ENCODE measurements at places on chromosomes 6 and 20.

GRCh38 chr6:17741507-17741906 is 34.8 kb upstream of the NUP153 start:
- no peak for DNase-seq

DNA sequence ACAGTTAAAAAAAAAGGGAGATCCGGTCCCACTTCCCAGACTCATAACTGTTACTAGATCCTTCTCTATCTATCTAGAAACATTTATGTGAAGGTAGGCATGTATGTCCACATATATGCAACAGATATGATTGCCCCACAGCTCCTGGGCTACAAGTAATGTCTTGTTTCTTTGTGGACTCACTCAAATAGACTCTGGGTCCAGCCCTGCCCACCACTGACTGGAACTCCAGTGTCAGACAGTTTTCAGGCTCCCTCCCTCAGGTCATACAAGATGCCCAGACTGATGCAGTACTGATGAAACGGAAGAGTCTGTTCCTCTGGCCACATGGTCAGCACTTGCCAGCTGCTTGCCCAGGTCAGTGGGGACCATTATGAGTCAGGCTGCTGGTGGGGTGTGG is 30.8 kb upstream of the IER3 start:
- no peak for DNase-seq

DNA sequence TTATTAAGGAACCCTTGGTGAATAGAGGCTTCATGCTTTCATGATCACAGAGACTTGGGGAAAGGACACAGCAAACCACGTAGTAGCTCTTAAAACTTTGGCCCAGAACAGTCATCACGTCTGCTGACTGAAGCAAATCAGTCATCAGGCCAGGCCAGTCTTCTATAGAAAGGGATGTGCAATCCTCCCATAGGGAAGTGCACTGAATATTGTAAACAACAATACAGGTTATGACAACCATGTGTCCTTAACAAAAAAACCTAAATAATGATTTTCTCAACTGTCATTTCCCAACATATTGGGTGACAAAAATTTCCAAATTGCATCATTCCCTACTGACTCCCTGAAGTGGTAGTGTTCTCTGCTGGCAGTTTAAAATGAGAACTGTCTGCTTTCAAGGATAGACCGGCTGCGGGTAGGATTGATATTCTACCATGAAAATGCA is 388.2 kb upstream of the CITED2 start:
- DNase-seq, result no peak

DNA sequence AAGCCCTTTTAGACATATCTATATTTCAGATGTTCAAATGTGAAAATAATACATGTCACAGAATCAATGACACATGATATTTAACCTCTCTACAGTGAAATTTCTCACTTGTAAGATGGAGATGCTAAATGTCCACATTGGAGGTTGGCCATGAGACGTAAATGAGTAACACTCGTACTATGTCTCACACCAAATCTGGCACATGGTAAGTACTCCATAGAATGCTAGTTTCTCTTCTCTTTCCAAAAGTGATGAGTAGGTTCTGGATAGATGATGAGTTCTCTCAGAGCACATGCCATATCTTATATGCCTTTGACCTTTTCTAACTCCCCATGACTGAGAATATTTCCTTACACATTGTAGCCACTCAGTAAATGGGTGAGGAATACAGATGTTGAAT is 17.7 kb downstream of the GFOD1 start:
- no peak for DNase-seq

- DNase-seq, result peak; percentile 49
Observed at GRCh38 chr20:9609887-9610502, 95.6 kb downstream of the LAMP5 start.

DNA sequence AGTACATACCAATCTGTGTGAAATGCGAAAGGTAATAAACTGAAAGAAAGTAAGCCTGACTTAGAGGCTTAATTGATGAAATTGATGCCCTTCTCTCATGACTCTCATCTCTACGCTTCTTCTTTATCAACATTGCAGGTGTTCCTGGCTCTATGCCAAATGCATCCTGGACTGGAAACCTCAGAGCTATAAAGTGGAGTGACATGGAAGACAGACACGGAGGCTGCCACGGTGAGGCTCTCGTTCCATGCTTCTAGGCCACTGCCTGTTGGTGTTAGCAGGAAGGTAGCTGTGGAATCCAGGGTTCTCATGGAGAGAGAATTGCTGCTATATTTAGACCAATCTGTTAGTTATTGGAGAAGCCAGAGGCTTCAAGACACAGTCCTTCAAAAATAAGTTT is 73.2 kb downstream of the C6orf52 start:
- no peak for DNase-seq

- DNase-seq, result no peak
Observed at GRCh38 chr20:48749437-48749836, 78.4 kb downstream of the PREX1 start.

DNA sequence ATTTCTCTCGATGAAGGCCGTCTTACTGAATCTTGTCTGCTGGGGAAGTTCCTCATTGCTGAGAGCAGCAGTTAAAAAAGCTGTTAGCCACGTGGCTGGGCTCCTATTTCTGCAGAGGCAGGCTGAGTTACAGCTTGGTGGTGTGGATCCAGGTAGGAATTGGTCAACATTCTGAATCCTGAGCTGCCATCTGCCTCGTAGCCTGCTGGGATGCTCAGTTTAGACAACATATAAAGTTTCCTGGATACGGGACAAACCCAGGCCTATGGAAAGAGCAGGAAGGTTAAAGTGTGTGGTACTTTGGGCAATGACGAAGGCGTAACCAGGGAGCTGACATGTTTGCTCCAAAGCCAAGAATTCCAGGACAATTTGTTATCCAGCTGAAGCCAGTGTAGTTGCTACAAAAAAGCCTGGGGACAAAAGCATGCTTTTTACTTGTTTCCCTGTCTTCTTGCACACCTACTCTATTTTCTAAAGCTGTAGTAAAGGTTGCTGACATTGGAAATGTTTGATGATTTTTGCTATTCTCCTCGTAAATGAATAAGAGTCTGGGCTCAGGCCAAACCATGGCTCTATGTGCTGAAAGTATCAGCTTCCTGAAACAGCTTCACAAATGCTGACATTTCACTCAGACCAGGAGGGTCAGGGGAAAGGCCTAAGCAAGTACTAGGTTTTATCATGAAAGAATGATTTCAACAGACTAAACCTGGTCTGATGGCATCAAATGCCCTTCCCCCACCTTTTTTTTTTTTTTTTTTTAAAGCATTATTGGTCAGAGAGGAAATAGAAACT is 12.4 kb upstream of the MYLK2 start:
- no peak for DNase-seq

GRCh38 chr6:21610341-21610740 is 16.8 kb downstream of the SOX4 start:
- no peak for DNase-seq

- no peak for DNase-seq
Observed at GRCh38 chr6:45815466-45816125, 200.1 kb downstream of the CLIC5 start.

GRCh38 chr6:8852332-8852731 is 417.0 kb upstream of the SLC35B3 start:
- no peak for DNase-seq

GRCh38 chr20:50731930-50732690 is 730 bp downstream of the PARD6B start:
- DNase-seq, result no peak

DNA sequence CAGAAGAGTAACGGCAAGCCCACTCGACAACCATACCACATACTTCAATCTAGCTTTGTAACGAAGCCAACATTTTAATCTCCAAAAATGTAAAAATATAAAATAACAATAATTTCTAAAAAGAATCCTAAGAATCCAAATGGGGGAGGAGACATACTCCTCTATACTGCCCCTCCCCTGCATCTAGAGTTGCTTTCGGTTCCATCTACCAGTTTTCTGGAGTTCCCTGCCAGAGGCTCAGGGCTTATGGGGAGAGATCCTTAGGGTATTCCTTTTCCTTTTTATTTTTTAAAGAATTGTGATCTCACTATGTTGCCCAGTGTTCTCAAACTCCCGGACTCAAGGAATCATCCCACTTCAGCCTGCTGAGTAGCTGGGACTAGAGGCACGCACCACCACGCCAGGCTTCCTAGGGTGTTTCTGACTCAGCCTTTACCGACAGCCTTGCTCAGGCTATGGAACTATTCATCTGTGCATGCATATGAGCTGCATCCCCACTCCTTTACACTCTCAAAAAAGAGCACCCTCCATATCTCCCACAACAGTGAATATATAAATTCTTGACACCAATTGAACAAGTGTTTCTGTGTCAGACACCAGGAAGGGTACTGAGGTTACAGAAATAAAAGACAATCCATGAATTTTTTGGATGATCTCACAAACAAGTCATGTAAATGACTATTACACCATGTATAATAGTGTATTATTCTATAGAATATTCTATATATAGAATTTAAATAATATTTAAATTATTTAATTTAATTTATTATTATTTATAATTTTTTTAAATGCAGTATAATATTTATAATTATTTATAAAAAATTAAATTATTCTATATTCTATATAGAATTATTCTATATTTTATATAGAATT is 40.7 kb upstream of the UBR2 start:
- DNase-seq, result no peak

GRCh38 chr6:41209547-41210320 is 8.8 kb upstream of the TREML2 start:
- DNase-seq, result peak; percentile 11

GRCh38 chr20:61252601-61253263 is 671 bp downstream of the CDH4 start:
- DNase-seq, result no peak

GRCh38 chr6:25179051-25179778 is 100.0 kb upstream of the CARMIL1 start:
- DNase-seq, result no peak

- no peak for DNase-seq
Observed at GRCh38 chr6:75230484-75231325, 12.9 kb downstream of the COX7A2 start.

DNA sequence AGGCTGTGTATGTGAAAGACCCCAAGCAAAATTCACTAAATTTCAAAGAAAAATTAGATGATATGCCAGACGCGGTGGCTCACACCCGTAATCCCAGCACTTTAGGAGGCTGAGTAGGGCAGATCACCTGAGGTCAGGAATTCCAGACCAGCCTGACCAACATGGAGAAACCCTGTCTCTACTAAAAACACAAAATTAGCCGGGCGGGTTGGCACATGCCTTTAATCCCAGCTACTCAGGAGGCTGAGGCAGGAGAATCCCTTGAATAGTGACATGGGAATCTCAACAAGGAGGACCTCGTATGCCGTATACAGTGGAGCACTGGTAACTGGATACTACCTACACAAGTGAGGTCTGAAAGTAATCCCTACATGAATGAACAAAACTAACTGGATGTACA is 92.7 kb upstream of the JARID2 start:
- DNase-seq, result no peak

GRCh38 chr6:165744555-165745228 is 81.7 kb upstream of the PDE10A start:
- DNase-seq, result no peak

DNA sequence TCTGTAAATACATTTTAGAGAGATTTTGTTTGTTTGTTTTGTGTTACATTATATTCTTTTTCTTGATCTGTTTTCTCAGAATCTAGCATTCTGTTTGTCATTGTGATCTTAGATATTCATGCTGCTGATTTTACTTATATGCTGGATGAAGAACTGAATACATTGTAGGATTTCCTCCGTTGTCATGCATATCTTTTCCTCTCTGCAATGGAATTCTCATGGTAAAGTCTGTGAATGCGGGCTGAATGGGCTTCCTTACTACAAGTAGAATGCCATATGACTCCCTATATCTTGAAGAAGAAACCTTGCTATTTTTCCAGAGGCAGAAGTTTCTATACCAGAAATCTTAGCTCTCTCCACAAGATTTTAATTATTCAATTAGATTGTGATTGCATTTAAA is 2.4 kb upstream of the DEFB114 start:
- no peak for DNase-seq

GRCh38 chr6:40948570-40948969 is 90.5 kb downstream of the UNC5CL start:
- DNase-seq, result no peak

DNA sequence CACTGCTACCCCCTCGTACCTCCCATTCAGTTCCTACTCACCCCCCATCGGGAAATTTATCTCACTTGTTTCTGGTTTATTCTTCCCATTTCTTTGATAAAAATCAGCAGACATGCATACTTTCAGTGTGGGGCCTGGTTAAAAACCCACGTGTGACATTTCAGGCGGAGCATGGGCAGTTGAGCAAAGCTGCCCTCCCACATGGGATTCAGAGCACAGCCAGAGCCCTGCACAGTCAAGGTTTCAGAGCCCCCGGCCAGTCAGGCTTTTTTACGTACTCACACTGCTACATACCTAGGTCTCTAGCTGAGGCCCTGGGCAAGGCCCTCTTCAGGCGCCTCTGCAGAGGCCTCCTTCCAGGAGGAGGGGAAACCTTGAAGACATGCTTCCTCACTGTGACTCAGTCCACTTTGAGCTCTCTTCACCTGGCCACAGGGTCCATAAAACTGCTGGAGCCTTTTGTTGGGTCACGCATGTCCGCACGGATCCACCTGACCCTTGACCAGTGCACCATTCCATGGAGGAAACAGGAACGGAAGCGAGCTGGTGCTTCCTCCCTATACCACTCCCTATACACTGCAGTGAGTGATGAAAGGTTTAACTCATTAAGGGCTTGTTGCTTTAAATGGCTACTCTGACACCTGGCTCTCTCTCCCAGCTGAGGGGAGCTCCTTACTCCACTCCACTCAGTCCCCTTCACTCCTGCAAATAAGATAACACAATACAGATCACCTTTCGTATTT is 713.3 kb downstream of the PRKN start:
- DNase-seq, result no peak

DNA sequence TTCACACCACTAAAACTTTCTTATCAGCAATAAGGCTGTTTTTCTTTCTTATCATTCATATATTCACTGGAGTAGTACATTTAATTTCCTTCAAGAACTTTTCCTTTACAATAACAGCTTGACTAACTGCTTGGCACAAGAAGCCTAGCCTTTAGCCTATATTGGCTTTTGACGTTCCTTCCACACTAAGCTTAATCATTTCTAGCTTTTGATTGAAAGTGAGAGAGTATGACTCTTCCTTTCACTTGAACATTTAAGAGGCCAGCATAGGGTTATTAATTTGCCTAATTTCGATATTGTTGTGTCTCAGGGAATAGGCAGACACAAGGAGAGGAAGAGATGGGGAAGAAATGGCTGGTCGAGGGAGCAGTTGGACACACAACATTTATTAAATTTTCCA is 23.6 kb downstream of the THEMIS start:
- DNase-seq, result no peak

DNA sequence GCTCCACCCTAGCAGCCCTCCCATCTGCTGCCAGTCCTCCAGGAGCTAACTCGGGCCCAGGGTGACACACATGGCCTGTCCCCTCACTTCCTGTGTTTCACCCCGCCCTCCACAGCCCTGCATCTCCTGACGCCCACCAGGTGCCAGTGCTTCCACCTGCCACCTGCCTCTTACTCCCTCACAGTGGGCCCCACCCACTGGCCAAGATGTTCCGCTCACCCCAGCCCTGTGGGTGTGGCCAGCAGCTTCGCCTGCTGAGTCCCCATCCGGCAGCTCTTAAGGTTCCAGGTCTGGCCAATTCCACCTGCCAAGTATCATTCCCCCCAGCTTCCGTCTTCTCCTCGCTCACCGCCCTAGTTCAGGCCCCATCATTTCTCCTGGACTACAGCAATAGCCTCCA is 184.1 kb downstream of the MBOAT1 start:
- DNase-seq, result no peak

- no peak for DNase-seq
Observed at GRCh38 chr20:35490736-35491181, 35.4 kb downstream of the CEP250 start.

- no peak for DNase-seq
Observed at GRCh38 chr20:24504331-24505285, 35.2 kb downstream of the SYNDIG1 start.

- peak; percentile 41 for DNase-seq
Observed at GRCh38 chr20:51541189-51542032, 1.1 kb downstream of the NFATC2 start.
